NCI-H1092 treated with DMSO at 0.1 percent for 48 hours (cell line): ENCODE measurements at places on chromosomes 1 and 21.

DNA sequence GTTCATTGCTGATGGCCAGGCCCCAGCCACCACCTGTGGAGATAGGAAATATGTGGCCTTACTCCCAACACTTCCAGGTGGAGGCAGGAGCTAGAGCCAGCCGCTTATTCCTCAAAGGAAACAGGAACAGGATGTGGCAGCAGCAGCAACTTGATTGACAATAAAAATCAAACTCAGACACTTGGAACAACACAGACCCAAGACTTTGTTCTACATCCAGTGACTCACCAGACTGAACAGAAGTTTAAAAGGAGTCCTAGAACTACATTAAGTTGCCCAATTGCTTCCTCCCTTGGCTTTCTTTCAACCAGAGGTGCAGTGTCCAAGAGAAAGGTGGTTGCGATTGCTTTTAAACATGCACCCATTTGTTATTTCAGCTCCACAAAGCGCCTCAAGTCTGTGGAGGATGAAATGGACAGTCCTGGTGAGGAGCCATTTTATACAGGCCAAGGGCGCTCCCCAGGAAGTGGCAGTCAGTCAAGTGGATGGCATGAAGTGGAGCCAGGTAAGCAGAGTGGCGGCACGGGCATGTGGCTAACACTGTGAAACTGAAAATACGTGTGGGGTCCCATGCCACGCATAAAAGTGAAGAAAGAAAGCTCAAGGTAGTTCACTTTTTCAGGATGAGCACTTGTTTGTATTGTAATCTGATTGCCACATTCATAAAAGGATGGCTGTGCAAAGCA lies 276.6 kb downstream of the NFIA start:
- DNase-seq, result no peak

GRCh38 chr1:74629283-74629682 lies 44.3 kb downstream of the ERICH3 start:
- DNase-seq, result no peak

DNA sequence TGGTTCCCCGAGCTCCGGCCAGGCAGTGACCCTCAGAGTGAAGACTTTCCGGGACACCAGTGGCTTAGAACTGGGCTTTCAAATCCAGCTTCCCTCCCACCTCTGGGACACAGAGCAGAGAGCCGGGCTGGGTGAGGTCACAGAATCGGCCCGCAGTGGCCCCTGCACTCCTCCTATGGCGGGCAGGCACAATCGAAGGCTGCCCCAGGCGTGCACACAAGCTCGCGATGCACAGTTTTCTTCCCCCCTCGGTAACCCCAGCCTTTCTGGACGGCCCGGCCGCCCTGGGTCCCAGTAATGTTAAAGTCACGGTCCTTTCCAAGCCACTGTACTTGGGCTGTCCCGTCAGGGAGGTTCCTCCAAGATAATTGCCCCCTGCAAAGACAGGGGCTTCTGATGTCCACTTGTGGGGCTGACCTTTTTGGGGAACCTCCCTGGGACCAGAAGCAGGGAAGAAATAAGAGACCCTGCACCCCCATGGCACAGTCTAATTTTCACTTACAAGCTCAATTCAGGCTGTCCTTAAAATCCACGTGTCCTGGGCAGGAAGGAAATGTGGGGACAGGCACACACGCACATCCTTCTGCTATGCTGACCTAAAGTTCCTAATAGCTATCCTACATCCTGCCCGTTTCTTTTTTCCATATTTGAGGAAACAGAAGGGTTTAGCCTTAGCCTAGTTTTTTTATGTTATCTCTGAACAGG lies 13.7 kb downstream of the TFF3 start:
- DNase-seq, result no peak

GRCh38 chr1:20921285-20921684 lies 134.2 kb upstream of the HP1BP3 start:
- no peak for DNase-seq

GRCh38 chr21:45613881-45614280 lies 29.6 kb upstream of the PCBP3 start:
- DNase-seq, result no peak

DNA sequence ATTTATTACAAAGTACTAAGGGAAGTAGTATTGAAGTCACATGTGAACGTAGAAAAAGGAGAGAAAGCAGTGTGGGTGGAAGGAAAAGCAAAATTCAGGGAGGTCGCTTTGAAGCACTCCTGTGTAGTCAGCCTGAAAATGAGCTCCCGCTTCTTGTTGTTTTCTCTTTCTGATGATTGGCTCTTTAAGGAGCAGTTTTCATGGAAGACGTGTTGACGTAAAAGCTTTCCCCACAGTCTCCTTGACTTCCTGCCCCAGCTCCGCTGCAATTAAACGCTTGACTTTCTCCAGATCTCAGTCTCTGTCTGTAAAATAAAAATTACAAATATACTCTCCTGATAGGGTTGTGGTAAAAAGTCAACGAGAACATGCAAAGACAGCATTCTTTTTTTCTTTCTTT lies 661.5 kb upstream of the ZP4 start:
- no peak for DNase-seq

- DNase-seq, result no peak
Measured at GRCh38 chr1:88726697-88727096, 42.6 kb downstream of the PKN2 start.

DNA sequence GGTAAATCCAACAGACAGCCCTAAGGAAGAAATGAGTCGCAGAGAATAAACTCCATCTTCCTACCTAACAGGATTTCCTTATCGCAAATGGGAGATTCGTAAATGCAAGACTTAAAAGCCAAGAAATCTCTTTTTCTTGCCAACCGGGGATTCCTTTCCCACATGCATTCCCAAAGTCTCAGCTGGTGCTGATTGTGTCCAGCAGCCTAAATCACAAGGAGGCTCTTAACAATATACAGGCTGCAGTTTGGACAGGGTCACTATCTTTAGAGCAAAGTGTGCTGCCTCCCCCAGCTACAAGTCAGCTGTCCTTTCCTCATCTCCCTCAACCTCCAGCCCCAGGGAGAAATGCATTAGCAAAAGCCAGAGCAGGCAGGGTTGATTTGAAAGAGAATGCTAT lies 189.8 kb upstream of the PLXNA2 start:
- no peak for DNase-seq

DNA sequence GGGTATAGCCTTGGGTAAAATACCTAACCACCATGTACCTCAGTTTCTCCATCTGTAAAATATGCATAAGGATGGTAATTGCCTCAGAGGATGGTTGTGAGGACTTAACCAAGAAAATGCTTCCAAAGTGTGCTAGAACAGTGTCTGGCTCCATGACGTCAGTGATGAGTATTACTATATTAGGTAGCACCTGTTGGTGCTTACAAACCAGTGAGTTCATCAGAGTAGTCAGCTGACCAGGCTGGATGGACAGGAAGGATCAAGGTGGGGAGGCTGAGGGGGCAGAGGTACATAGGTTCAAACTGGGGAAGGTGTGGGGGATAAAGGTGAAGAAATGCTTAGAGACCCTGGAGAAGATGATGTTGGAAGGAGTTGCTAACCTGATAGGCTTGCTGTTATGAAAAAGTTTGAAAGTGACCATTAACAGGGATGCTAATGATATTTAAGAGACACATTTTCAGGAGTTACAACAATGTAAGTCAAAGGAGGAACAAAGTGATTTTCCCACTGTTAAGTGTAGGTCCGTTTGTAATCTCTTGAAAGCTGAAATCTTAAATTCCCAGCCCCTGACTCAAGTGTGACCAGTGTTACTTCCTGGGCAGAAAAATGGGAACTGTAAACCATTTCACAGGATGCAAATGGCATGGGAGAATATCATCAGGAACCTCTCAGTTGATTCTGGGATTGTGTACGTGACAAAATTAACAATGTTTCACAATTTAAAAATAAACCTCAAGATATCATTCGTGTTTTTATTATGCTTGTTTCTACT lies 4.4 kb downstream of the NTPCR start:
- DNase-seq, result no peak

GRCh38 chr21:45073301-45074047 lies 906 bp upstream of the ADARB1 start:
- peak; percentile 57 for DNase-seq

DNA sequence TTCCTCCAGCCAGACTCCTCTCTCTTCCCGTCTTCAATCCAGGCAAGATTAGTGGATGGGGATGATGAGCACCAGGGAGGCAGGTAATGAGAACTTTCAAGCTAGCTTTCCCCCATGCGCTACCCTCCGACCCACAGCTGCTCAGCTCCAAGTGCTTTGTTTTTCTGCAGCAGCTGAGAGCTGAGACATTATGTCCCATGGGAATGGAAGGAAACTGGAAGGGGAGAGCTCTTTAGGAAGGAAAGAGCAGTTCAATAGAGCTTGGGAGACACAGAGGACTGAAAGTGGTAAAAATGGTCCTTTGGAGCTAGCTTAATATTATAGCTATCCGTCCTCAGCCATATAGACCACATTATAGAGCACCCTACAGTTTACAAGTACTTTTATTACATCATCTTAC lies 39.8 kb downstream of the RAB3B start:
- no peak for DNase-seq

GRCh38 chr1:65278376-65279069 lies 30.8 kb upstream of the DNAJC6 start:
- no peak for DNase-seq

- DNase-seq, result no peak
Measured at GRCh38 chr1:159223004-159223403, 18.3 kb downstream of the ACKR1 start.

DNA sequence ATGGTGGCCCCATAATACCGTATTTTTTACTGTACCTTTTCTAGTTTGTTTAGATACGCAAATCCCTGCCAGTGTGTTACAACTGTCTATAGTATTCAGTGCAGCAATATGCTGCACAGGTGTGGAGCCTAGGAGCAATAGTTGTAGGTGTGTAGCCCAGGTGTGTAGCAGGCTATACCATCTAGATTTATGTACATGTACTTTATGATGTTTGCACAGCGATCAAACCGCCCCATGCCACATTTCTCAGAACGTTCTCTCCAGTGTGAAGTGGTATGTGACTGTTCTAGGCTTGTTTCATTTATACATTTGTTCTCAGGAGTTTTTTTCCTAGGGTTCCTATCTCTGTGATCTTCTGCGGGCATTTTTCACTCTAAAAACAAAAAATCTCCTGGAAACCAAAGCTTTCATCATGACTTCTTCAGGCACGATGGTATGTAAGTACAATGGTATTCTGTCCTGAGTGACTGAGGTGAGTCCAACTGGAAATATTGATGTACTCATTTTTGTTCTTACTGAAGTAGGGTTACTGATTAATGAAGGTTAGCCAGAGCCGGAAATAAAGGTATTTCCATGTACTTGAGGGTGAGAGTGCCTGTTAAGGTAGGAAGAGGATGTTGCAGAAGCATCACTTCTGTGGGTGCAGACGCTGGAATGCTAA lies 153.0 kb downstream of the GABPA start:
- DNase-seq, result no peak

GRCh38 chr1:244316407-244316806 lies 135.3 kb downstream of the ADSS2 start:
- no peak for DNase-seq

- no peak for DNase-seq
Measured at GRCh38 chr1:78096976-78097375, 51.2 kb downstream of the GIPC2 start.

GRCh38 chr1:210076620-210077019 lies 138.6 kb downstream of the SYT14 start:
- no peak for DNase-seq

DNA sequence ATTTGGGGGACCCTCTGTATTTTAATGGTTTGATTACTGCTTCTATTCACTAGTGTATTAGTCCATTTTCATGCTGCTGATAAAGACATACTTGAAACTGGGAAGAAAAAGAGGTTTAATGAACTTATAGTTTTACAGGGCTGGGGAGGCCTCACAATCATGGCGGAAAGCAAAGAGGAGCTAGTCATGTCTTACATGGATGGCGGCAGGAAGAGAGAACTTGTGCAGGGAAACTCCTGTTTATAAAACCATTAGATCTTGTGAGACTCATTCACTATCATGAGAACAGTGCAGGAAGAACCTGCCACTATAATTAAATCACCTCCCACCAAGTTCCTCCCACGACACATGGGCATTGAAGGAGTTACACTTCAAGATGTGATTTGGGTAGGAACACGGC lies 464.5 kb upstream of the RGS18 start:
- DNase-seq, result no peak

DNA sequence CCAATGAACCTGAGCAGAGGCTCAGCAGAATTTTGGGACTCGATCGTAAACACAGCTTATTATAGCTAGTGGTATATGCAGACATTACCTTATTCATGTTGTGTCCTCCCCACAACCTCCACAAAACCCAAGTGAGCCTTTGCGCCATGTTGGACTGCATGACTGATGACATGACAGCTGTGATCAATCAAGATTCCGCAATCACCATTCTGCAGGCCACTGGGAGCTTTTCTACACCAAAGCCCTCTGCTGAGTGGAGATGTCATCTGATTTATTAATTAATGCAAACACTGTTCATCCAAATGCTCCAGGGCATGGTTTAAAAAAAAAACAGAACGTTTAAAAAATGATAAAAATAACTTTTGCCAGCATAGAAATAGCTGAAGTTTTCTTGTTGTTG lies 7.9 kb upstream of the SRP9 start:
- DNase-seq, result no peak

DNA sequence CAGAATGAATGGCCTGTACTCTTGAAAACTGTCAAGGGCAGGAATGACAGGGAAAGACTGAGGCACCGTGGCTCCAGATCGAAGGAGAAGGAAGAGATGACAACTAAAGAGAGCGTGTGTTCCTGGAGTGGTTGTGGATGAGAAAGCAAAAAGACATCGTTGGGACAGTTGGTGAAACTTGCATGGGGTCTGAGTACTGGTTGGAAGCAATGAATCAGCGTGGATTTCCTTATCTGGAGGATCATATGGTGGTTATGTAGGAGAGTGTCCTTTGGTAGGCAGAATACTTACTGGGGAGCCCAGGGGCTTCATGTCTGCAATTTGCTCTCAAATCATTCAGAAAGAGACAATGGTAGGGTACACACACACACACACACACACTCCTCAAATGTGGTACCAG lies 13.9 kb downstream of the LEMD1 start:
- no peak for DNase-seq

GRCh38 chr1:109975718-109976117 lies 8.8 kb upstream of the AHCYL1 start:
- DNase-seq, result no peak

DNA sequence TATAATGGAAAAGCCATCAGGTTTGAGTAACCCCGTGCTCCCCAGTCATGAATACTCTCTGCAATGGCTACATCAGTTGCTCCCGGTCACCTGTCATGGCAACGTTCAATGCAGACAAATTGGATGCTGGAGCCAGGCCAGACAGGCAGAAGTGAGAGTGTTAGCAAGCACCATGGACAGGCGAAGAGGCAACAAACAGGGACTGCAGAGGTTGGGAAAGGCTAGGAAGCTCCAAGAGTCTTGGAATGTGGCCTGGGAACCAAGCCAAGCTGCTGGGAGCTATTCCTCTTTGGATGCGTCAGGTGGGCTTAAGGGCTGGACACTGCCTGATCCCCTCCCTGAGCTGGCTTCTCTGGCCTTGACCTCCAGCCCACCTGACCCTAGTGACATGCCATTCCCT lies 102.9 kb downstream of the ACTL8 start:
- DNase-seq, result no peak
